IPS-NIHi11 (cell line): ENCODE measurements at places on chromosomes 11 and 22.

DNA sequence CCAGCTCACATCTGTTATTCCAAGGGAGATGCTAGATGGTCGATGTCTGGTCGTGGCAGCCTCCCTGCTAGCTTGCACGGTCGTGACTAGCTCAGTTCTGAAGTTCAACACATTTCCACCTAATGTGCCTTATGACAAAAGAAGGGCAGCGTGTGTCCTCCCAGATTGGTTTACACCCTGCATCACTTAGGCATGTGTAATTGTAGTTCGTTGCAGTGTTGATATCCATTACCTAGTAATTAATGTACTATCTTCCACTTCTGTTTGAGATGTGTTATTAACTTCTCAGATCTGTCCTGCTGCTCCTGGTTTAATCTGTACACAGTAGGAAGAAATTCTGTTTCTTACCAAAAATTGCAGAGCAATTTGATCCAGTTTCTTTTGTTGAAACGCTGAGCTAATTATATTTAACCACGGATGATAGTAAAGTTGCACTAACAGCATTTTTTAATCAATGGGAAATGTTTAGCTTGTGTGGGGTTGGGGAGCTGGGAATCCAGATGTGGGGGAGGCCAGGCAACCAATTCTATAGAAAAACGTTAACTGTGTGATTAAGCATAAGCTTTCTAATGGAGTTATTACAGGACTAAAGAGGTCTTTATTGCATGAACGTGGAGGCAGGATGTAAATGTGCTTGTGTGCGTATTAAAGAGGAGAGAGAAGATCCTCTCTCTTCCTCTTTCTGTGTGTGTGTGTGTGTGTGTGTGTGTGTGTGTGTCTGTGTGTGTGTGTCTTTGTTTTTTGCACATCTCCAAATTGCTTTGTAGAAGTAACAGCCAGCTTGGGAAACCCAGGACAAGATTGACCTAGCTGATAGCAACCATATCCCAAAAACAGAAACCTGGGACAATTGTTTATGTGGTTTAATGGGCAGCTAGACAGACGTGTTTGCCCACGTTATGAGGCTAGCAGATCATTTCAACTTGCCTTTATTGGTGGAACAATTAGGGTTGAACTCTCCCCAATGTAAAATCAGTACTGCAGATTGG is 145.7 kb upstream of the TTC12 start:
- DNase-seq: no peak

DNA sequence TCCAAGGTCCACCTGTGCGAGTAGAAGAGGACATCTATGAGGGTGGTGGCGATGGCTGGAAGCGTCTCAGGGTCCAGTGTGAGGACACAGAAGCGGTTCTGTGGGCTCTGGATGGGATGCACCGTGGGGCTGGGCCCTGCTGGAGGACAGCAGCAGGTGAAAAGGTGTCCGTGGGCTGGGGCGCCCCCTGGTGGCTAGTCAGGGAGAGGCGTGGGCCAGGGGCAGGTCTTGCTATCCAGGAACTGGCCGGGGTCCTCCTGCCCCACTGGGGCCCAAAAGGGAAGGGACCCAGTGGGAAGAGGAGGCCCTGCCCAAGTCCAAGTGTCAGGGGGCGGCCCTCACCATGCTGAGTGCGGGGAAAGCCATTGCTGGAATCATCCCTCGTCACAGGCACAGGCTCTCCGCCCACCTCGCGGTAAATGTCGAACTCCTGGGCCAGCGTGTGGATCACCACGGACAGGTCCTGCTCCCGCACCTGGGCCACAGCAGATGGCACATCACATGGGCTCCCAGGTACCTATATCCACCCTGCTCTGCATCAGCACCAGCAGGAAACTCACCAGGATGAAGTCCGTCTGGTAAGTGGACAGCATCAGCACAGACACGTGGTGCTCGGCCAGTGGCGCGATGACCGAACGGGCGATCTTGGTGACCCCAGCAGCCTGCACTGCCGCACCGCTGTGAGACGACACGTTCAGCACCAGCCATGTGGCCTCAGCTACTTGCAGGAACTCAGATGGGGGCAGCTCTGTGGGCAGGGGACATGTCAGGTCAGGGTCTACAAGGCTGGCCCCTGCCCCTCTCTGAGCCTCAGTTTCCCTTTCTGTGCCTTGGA is 2.3 kb downstream of the CASTOR1 start:
- DNase-seq: peak; percentile 88

- DNase-seq: no peak
Measured at GRCh38 chr11:91308069-91308468, 916.5 kb upstream of the FAT3 start.

GRCh38 chr11:28837599-28837998 is 729.4 kb downstream of the METTL15 start:
- no peak for DNase-seq

GRCh38 chr22:24011735-24012068 is 598 bp downstream of the CABIN1 start:
- peak; percentile 49 for DNase-seq

DNA sequence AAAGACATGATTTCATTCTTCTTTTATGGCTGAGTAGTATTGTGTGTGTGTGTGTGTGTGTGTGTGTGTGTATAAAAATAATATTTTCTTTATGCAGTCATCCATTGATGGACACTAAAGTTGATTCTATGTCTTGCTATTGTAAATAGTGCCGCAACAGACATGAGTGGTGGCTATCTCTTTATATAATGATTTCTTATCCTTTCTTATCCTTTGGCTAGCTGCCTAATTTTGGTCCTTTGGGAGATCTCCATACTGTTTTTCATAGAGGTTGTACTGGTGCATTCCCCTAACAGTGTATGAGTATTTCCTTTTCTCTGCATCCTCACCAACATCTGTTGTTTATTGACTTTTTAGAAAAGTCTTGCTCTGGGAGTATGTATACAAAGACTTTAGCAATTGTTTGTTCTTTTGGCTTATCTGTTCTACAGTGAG is 107.0 kb downstream of the STIM1 start:
- no peak for DNase-seq

GRCh38 chr22:24855794-24856193 is 49.8 kb downstream of the SGSM1 start:
- no peak for DNase-seq

DNA sequence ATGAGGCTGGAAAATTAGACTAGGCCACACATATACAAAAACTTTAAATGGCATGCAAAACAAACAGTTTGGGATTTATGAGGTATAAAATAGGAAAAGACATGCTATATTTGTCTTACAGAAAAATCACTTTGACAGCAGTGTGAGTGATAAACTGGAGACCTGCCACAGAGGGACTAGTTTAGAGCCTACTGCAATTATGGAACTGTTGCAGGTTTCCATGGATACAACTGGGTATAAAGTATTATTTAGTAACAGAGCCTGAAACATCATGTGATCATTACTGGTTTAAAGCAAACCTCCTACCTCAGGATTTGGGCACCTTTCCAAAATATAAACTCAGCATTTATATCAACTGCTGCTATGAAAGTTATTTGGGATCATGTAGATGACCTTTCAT is 1032.5 kb downstream of the DLG2 start:
- DNase-seq: no peak

DNA sequence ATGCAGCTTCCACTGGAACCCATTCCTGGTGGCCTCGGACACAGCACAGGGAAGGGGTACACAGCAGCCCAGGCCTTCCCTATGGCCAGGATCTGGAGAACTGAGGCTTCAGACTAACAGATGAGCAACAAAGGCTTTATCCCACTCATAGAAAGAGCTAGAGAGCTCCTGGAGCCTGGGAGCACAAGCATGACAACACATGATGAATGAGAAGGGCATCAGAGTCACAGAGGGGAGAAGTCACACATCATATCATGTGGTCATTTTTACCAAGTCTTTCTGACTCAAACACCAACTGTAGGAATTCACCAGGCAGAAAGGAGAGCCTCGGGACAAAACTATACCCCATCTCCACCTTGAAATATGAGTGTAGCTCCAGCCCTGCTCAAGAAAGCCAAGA is 43.2 kb downstream of the NRXN2 start:
- no peak for DNase-seq

DNA sequence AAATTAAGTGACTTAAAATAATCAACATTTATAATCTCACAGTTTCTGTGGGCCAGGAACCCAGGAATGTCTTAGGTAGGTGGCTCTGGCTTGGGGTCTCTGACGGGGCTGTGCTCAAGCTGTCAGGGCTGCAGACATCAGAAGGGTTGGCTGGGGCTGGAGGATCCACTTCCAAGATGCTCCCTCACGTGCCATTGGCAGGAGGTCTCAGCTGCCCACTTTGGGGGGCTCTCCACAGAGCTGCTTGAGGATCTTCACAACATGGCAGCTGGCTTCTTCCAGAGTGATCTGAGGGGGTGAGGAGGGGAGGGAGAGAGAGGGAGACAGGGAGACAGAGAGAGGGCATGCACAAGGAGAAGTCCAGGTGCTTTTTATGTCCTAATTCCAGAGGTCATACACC is 18.1 kb downstream of the SLC2A11 start:
- no peak for DNase-seq

- DNase-seq: no peak
Measured at GRCh38 chr11:15920856-15921629, 435.3 kb downstream of the SOX6 start.

GRCh38 chr22:43066844-43067385 is 22.3 kb downstream of the TTLL1 start:
- no peak for DNase-seq

DNA sequence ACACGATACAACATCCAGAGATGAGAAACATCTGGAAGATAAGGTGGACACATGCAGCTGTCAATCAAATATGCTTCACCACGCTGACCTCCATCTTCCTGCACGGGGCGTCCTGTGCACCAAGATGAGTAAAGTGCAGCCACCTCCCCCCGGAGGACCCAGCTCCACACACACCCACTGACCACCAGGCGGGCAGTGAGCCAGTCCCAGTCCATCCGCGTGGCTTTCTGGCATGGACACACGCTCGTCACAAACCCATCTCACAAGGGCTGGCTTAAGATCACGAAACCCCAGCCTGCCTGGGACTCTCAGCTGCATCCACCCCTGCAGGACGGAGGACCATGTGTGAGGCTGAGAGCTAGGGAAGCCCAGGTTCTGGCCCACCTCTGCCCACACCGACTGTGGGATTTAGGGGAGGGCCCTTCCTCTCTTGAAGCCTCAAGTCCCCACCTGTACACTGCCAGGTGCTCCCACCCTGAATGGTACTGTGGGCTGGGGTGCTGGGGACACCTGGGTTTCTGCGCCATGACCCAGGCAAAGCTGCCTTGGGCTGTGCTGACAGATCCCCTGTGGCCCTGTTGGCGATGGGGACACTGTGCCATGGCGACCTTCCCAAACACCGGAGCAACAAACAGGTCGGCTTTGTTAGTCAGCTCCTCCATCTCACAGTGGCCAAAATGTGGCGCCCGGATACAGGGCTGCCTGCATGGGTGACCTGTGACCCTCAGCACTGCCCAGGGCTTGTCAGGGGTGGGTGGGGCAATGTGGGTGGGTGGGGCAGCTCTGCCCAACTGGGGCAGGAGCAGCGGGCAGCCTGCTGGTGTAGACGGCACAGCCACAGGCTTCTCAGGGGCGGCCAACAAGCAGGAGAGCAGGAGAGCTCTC is 629.0 kb downstream of the TBC1D22A start:
- no peak for DNase-seq
